ENCODE measurements at places on chromosomes 16 and 17.

DNA sequence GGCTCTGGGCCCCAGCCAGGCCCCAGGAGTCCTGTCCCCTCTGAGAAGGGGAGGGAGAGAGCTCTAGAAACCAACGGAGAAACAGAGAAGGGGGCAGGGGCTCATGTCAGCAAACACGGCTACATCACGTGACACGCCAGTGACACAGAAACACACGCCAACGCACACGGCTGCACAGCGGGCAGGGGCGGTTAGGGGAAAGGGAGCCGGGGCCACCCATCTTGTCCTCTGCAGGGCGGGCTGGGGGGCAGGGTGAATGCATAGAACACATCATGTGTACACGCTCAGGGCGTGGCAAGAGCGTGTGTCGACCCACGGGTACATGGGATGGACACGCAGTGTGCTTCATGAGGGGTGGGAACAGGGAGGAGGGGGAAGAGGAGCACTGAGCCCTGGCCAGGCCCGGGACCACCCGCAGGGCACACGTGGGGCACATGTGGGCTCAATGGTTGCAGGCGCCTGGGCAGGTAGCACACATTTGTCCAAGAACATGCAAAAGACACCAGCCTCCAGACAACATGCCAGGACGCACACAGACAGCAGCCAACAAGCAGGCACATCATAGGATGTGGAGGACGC, 4.6 kb downstream of the HSD3B7 start:
- no peak for DNase-seq

GRCh38 chr17:81842725-81843504, 8.1 kb upstream of the PPP1R27 start:
- DNase-seq = peak; percentile 22

DNA sequence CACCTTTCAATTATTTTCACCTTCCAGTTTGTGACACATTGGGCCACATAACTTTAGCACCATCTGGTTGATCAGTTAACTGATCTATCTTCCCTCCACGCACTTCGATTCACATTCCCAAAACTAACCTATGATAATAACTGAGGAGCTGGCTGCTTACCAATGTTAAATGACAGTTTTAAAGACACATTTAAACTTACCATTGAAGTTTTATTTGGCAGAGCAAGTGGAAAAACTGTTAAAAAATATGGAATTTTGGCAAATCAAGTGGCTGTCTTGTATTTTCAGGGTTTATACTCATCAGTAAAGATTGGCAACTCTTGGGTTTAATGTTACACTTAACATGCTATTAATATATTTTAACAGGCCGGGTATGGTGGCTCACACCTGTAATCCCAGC, 5.4 kb upstream of the APOH start:
- DNase-seq = no peak

- no peak for DNase-seq
Measured at GRCh38 chr16:50297301-50298074, 31.1 kb downstream of the ADCY7 start.

GRCh38 chr16:55444754-55445485, 34.1 kb upstream of the MMP2 start:
- no peak for DNase-seq

DNA sequence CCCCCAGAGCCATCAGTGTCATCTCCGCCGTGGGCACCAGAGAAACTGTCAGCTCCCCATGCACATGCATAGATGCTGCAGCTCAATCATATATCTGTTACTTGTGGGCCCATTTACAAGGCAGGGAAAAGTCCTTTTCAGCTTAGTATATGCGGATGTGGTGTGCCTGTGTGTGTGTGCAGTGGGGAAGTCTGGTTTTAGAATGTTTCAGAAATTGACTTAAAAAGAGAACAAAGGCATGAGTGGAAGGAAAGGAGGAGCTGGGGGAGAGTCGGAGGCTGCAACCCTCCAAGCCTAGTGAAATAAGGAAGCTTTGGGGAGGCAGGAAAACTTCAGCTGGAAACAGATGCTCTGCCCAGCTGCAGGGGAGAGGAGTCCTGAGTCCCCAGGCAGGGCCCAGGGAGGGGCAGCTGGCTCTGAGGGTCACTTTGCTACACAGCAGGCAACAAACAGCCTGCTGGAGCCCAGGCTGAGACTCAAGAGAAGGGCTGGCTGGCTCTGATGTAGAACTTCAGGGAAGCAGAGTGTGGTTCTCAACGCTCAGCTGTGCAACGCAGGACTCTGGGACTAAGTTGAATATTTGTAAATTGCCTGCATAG, 11.1 kb upstream of the CD300LD start:
- DNase-seq = no peak

DNA sequence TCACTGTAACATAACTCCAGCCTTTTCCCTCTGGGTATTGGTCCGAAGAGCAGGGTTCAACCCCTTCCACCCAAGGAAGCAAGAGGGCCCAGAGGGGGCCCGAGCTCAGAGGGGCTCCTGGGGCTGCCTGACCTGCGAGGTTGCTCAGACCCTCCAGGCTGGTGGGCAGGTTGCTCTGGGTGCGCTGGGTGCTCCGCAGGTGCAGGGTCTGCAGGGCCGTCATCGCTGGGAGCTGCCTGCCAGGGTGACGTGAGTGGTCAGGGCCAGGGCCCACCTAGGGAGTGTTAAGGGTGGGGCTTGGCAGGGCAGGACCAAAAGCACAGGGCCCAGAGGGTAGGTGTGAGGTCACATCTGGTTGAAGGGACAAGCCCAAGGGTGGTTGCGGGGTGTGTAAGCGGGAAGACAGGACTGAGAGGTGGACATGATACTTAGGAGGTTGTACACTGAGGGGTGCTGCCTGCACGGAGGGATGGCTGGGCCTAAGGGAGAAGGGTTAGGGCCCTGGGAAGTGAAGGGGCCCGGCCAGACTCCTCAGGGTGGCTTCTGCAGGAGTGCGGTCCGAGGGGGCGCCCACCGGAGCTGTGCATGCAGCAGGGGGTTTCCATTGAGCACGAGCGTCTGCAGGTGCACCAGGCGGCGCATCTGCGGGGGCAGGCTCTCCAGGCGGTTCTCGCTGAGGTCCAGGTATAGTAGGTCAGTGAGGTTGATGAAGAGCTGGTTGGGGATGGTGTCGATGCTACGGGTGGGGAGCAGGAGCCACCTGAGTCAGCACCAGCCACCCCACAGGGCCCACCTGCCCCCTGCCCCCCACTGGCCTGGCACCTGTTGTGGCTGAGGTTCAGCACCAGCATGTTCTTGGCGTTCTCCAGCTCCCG, 4.4 kb downstream of the FLII start:
- DNase-seq = no peak

DNA sequence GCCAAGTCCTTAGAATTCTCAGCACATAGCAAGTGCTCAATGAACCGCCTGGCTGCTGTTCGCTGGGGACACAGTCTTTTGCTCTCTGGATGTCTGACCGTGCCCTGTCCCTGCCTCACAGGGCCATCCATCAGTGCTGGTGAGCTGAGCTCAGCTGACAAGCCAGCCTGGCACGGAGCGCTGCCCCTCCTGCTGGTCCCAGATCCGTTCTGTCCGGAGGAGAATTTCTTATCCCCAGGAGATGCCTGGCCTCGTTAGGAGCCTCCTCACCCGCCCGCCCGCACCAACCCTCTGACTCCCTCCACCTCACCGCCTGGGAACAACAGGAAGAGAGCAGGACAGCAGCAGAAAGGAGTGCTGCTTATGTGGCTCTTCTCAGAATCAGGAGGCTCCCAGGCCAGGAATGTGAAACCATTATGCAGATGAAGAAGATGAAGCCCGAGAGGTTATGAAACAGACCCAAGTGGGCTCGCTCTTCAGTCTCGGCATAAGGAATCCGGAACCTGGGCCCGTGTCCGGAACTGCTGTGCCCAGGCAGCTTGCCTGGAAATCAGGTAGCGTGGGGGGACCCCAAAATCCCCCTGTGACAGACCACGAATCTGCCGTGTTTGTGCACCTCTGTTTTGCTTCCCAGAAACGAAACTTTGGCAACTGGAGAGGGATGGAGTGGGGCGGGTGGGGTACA, 28.8 kb upstream of the RMI2 start:
- no peak for DNase-seq

DNA sequence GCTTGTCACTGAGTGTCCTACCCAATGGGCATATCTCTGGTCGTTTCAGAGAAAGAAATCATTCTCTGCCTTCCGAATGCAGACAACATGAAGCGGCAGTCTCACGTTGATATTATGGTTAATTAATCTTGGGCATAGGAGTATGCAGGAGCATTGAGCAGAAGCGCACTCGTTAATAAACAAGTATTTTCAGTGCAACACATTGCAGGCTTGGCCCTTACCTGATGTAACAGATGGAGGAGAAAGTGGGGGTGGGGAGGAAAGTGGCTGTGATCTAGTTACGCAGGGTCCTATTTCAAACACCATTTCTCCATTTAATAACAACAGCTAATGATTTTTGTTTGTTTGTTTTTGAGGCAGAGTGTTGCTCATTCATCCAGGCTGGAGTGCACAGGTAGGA, 414.0 kb upstream of the RBFOX1 start:
- DNase-seq = no peak

DNA sequence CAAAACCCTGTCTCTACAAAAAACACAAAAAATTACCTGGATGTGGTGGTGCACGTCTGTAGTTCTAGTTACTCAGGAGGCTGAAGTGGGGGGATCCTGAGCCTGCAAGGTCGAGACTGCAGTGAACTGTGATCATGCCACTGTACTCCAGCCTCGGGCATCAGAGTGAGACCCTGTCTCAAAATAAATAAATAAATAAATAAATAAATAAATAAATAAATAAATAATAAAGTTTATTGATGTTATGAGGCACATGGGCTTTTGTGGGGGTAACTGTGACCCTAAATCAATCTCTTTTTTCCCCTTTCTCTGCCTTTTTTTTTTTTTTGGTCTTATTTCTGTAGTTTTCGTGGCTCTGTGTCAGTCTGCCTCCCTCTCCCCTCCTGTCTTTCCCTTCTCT, 4.5 kb upstream of the ASIC2 start:
- no peak for DNase-seq

GRCh38 chr16:70665113-70665694, 18.8 kb downstream of the IL34 start:
- DNase-seq = no peak

DNA sequence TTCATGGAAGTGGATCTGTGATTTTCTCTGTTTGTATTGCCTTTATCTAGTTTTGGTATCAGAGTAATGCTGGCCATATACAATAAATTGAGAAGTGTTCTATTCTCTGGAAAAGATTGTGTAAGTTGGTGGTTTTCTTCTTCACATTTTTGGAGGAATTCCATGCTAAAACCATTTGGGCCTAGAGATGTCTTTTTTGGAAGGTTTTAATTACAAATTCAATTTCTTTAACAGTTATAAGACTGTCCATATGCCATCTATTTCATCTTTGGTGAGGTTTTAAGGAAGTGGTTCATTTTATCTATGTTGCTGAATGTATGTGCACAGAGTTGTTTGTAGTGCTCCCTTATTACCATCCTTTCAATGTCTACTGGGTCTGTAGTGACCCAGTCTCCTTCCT, 46.0 kb downstream of the CACNG1 start:
- DNase-seq = no peak

DNA sequence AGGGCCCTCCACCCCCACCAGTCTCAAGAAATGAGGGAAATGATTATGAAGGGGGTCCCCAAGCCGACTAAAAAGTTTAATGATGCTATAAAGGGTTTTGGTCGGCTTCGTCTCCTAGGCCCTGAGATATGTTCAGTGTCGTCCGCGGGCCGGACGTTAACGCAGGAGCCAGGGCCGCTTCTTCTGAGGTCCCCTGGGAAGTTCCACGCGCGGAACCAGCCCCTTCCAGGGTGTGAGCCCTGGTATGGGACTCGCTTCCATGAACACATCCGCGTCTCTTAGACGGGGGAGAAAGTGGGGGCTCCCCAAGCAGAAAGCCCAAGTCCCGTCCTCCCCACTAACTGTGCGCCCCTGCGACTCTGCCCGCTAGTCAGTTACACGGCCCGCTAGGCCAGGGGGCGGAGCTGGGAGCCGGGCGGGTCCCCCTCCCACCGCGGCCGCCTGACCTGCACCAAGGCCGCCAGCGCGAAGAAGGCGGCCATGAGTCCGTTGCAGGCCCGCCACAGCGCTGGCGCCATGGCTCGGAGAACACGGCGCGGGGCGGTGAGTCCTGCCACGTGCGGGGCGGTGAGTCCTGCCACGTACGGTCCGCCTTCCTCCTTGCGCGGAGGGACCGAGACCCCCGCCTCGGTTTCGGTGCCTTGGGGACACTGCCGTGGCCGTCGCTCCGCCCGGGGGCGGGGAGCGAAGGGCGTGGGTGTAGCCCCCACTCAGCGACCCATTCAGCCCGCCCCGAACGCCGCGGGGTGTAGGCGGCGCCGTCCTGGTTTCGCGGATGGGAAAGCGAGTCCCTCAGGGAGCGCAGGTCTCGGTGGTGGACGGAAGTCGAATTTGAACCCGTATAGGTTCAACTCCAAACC, at the start of gene TMEM220:
Gene TMEM220 (minus strand): TSS at position 690 of the 860 bp plus-strand sequence. CDS start 172 bp downstream, at position 518.
- peak; percentile 8 for DNase-seq

- no peak for DNase-seq
Measured at GRCh38 chr17:68301438-68301959, 10.2 kb downstream of the ARSG start.

DNA sequence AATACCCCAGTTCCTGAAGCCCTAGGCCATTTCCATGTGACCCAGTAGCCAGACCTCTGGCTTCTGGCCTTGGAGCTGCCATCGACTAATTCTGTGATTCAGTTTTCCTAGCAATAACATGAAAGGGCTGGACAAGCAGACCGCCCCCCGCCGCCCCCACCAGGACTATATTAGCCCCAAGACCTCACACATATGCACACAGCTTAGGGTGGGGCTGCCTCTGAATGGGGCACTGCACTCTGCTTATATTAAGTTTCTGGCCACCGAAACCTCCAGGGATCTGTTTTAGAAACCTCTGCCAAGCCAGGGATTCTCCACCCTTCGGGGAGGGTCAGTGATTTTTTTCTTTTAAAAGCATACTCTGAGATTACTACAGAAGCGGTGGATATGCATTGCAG, 2.3 kb downstream of the RAB11FIP4 start:
- DNase-seq = no peak

DNA sequence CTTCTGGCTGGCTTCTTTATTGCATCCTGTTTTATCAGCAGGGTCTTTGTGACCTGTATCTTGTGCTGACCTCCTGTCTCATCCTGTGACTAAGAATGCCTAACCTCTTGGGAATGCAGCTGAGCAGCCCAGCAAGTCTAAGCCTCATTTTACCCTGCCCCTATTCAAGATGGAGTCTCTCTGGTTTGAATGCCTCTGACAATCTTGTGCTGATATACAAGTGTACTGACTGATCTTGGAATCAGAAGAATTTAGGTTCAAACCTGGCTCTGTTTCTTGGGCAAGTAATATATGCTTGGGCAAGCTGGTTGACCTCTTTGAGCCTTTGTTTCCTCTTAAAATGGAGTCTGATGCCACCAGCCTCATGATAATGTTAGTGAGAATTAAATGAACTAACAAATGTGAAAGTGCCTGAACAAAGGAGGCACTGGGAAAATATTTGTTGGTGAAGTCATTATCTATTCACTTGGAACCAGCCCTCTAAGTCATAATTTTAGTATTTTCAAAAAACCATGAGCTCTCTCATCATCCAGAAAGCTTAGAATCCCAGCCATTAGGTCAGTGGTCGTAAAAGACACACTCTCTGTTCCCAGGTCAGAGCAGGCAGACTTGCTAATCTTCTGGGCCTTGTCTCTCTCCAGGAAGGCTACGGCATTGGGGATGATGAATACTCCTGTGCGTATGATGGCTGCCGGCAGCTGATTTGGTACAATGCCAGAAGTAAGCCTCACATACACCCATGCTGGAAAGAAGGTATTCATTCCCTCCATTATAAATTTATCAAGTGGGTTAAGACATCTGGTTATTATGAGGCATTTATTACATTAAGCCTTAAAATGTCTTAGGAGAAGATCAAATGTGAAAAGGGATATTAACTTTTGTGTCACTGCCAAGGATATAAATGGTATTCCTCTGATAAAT, 18.1 kb upstream of the ARL2BP start:
- no peak for DNase-seq

Measured in HS-5 (cell line).